SW 1271 (cell line): ENCODE measurements at places on chromosomes 6 and 20.

GRCh38 chr20:46963758-46964617 is 69.3 kb downstream of the EYA2 start:
- no peak for DNase-seq

GRCh38 chr20:13420625-13421024 is 199.6 kb downstream of the ISM1 start:
- no peak for DNase-seq

DNA sequence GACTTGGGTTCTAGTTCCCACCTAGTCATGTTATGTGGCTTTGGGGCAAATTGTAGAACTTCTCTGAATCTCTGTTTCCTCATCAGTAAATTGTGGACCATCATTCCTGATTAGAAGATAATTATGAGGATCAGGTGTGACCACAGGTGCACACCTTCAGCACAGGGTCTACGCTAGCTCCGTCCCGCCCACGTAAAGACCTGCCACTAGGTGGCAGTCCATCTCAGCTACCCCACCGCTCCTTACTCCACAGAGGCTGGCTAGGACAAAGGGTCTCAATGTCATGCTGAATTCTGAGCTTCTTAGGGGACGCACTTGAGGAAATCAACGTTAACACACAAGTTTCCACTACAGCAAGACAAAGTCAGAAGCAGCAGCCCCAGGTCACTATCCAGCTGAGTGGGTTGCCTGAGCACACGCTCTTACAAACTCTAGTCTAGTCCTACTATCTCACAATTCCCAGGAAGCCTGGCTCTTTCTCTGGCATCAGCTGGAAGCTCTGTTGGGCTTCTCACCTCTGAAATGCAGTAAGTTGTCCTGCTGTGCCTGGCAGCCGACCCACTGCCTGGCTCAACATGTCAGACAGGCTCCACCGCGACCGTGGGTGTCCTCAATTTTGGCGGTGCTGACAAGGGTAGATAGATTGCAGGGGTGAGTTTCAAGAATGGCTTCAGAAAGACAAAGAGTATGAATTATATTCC is 2.0 kb upstream of the PLCG1 start:
- peak; percentile 14 for DNase-seq

DNA sequence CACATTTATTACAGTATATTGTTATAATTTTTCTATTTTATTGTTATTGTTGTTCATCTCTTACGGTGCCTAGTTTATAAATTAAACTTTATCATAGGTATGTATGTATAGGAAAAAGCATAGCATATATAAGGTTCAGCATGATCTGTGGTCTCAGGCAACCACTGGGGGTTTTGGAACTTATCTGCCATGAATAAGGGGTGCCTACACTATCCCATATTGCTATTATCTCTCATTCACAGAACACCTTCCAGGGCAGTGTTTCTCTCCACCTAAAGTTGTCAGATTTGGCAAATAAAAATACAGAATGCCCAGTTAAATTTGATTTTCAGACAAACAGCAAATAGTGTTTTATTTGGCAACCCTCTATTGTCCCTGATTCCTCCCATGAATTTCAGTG is 35.5 kb upstream of the FAM184A start:
- no peak for DNase-seq

- DNase-seq: no peak
These were observed 21.7 kb upstream of the DAAM2 start for GRCh38 chr6:39770446-39770845.

DNA sequence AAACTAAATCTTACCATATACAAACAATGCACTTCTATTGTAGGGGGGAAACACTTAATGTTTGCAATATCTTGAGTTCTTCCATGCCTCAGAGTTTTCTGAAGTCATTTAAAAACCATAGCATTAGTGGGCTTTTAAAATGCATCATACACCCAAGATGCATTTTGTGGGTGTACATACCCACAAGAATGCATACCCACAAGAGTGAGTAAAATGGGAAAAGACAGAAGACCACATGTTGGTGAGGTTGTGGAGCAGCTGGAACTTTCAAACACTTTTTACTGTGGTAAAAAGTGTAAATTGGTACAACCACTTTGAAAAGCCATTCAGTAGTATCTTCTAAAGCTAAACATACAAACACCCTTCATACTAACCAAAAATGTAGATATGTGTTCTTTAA is 57.5 kb downstream of the CYB5R4 start:
- no peak for DNase-seq

DNA sequence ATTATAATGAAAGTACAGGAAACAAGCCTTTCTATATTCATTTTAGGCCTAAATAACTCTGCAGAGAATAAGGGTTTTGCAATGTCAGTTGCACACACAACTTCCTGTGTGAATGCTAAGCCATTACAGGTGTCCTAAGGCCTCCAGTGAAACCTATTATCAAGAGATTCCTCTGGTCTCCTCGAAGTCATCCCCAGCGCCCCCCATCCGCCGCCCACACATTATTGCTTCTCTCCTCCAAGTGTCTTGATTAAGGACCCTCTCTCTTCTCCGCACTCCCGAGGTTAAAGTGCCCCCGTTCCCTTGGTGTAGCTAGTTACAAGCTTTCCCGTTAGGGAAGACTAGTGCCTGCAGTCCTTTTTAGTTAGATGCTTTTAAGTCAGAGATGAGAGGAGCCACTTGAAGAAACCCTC is 1.3 kb downstream of the HIVEP2 start:
- DNase-seq: no peak

DNA sequence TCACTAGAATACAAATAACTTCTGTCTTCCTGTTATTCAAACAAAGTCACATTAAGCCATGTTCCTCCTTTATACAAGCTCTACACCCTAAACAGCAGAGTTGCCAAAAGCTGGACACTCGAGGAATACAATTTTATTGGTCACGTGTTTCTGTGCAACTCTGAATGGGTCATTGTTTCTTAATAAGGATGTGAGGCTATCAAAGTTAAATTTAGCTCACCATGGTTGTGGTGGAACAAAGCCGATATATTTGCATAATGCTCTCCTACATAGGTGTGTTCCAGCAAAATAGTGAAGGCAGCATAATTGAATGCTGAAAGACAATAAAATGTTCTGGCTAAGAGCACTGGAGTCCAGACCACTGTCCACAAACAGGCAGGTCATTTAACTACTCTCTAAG is 36.9 kb upstream of the CD2AP start:
- DNase-seq: no peak

GRCh38 chr6:33442283-33442682 is 12.1 kb upstream of the ZBTB9 start:
- no peak for DNase-seq

- peak; percentile 54 for DNase-seq
These were observed 73.1 kb downstream of the OR2B2 start for GRCh38 chr6:27838945-27839625.

GRCh38 chr20:17036541-17036940 is 190.3 kb upstream of the PCSK2 start:
- DNase-seq: no peak

DNA sequence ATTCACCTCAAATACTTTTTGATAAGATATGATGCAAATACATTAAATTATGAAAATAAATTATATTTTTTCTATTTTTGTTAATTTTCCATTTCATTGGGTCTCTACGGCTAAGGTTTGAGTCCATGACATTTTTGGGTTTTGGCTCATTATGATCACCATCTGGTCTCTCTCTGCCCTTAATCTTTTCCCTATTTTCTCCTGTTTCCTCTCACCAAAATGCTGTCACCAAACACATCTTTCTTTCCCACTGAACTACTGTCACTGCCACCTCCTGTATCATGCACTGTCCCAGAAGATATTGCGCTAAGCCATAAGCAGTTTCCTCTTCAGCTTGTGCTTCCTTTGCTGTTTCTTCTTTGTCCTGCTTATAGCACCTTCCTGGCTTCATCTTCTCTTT is 42.0 kb upstream of the OGFRL1 start:
- no peak for DNase-seq

GRCh38 chr6:1110164-1110563 is 201.7 kb upstream of the FOXQ1 start:
- no peak for DNase-seq

GRCh38 chr6:162785632-162786242 is 58.0 kb downstream of the PACRG start:
- no peak for DNase-seq

GRCh38 chr6:111204305-111204704 is 117.0 kb downstream of the SLC16A10 start:
- DNase-seq: no peak

- DNase-seq: no peak
These were observed 92.8 kb upstream of the FAM184A start for GRCh38 chr6:119171088-119171841.

GRCh38 chr20:57024849-57025248 is 241.6 kb downstream of the BMP7 start:
- no peak for DNase-seq

DNA sequence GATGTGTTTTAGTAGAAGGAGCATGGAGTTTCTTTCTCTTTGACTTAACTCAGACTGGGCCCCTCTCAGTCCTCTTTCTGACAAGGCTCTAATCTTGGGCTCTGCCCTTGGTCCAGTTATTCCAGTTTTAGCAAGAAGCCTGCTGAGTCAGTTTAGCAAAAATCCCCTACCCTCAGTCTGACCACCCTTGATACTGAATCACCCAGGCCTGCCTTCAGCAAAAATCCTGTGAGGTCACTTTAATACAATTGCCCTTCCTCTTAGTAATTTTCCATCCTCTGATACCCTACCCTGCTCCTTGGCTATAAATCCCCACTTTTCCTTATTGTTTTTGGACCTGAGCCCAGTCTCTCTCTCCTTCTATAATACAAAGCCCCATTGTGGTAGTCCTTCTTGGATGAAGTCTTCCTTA is 326.7 kb upstream of the NOX3 start:
- DNase-seq: no peak

DNA sequence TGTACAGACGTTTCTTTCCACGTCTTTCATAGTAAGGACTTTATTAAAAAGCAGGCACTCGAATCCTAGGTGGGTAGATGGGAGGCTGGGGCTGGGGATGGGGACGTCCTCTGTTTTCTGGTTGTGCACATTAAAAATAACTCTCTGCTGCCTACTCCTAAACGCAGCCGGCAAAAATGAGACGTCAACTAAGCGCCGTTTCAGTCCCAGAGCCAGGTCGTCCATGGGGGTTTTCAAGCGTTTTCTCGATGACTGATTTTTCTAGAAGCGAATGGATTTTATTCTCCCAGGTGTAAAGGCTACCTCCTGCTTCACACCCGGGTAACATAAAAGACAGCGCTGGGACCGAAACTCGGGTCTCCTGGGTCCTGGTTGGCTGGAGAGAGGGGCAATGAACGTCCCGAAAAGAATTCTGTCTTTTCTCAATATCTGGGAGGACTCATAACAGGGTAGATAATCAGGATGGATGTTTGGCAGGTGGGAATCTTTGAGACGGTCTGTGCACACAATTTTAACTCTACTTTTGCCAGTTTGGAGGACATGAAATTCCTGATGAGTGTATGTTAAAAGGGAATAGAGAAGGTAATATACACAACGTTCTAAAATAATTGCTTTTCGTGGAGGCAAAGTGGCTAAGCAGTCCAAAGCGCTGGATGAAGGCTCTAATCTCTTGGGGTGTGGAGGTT is 25.2 kb downstream of the GPX6 start:
- DNase-seq: no peak

- DNase-seq: no peak
These were observed 10.5 kb downstream of the DDRGK1 start for GRCh38 chr20:3193806-3194616.

- no peak for DNase-seq
These were observed 25.7 kb upstream of the SAYSD1 start for GRCh38 chr6:39140556-39141167.

DNA sequence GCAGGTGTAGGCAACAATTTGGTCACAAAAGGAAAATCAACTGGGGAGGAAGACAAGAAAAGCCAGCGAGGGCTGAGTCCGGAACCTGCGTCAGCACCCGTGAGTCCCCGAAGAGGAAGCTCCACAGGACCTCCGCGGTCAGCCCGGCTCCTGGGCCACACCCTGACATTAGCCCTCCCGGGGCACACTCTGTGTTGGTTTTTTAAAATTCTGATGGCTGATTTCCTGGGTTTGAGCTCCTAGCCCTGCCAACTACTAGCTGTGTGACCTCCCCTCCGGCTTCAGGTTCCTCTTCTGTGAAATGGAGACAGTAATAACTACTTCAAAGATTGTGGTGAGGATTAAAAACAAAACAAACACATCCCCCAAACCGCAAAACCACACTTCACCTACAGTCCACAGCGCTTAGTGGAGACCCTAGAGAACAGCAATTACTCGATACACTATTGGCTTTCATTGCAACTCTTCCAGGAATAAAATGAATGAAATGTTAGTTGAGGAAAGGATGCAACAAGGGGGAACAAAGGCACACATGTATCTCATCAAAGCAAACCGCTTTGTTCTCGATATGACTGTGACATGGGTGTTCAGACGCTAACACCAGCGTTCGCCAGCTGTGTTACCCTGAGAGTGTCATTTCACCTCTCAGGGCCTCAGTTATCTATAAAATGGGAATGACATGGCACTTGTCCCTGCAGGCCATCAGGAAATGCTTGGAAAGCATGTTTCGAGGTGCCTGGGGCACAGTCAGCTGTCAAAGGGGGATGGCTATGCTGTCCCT is 985 bp downstream of the ZBP1 start:
- DNase-seq: no peak

- no peak for DNase-seq
These were observed 62.4 kb downstream of the SYNDIG1 start for GRCh38 chr20:24531631-24532419.

DNA sequence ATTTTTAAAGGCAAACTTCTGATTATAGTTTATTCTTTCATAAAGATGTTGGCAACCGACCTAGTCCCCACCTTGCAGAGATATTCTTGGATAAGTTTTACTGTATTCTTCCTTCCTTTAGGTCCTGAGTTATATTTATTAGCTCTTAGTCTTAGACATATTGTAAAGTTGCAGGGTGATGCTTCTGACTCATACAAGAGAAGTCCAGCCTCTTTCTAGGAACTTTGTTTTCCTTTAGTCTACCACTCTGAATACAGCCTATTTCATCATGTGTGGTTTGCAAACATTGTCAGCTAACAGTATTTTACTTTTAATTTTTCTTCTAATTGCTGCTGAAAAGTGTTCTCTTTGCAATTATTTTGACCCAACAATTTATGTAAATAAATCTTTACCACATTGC is 686.7 kb downstream of the COL12A1 start:
- DNase-seq: no peak
